ENCODE measurements at places on chromosomes 12 and 14. TPM values are rescaled to one million over a fixed set of nuclear protein-coding genes. Genes with fewer than 3 reads are reported as not detected.

DNA sequence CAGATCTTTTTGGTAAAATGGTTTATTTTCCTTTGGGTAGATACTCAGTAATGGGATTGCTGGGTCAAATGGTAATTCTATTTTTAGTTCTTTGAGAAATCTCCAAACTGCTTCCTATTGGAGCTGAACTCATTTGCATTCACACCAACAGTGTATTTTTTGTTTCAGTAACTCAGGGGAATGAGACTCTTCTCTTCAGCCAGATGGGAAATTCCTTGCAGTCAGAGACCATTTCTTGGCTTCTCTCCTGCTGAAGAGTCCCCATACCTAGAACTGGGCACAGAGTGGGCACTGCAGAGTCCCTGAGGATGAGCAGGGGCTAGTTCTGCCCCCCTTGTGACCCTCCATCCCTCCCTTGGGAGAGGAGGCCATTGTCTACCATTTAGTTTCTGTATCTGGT lies 10.8 kb downstream of the SDSL start:
- no peak for DNase-seq
- no peaks in the 10 kb centered on the region for H3K27me3 ChIP-seq
- no peaks in the 10 kb centered on the region for H3K36me3 ChIP-seq
- no peak overlapping the region for H3K27ac ChIP-seq
- H3K4me1 ChIP-seq = no peaks in the 10 kb centered on the region
- H3K4me3 ChIP-seq = no peak overlapping the region

GRCh38 chr12:12081836-12082497 lies 11.2 kb downstream of the BCL2L14 start:
- H3K36me3 ChIP-seq = no peaks in the 10 kb centered on the region
- DNase-seq = peak; percentile 61
- no peak overlapping the region for H3K4me3 ChIP-seq
- H3K27ac ChIP-seq = no peak overlapping the region
- no peaks in the 10 kb centered on the region for H3K27me3 ChIP-seq
- H3K4me1 ChIP-seq = no peaks in the 10 kb centered on the region

DNA sequence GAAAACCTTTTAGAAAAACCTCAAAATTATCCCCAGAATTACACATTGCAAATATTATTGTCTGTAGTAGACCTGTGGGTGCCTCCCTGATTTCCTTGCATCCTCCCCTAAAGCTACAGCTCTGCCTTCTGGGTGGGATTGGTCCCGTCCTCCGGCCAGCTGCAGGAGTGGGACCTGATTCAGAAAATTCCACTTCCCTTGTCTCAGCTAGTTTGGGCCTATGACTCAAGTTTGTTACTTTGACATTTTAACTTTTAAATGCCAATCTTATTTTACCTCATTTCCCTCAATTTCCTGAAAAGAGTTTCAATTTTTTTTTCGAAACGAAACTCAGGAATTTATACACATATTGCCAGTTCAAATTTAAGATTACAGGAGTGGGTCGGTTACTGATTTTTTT lies 13.2 kb upstream of the SLC41A2 start:
- no peaks in the 10 kb centered on the region for H3K27me3 ChIP-seq
- no peaks in the 10 kb centered on the region for H3K36me3 ChIP-seq
- H3K27ac ChIP-seq = no peak overlapping the region

DNA sequence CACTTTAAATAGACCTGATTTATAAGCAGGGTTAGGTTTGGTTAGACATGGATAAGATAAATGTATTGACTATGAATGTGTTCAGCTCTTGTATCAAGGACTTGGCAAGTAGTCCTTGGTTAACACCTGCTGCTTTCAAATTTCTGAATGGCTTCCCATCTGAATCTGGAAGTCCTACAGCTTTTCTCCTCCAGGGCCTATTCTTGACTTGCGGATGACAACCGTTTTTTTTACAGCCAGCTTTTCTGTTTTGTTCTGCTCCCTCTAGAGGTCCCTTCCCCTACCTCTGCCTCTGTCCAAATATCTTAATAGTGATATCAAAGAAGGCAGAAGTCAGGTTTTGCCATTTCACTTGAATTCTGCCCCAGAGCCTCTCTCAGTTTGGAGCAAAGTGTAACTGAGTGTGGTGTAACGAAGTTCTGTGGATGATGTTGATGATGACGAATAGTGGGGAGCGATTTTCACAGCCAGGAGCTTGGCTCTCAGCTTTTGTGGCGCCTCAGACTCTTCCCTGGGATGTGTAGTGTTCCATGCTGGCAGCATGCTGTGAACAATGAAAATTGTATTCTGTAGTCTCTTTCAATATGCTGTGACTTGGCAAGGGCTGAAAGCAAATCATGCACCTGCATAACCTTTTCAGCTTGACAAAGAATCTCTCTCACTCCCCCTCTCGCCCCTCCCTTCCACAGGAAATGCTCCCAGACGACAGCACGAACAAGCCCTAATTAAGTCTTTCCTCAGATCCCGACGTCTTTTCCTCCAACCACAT lies 5.0 kb upstream of the SLC4A8 start:
- H3K36me3 ChIP-seq = no peaks in the 10 kb centered on the region
- DNase-seq = no peak
- no peak overlapping the region for H3K27ac ChIP-seq
- H3K27me3 ChIP-seq = no peaks in the 10 kb centered on the region
- H3K4me3 ChIP-seq = no peak overlapping the region
- no peaks in the 10 kb centered on the region for H3K4me1 ChIP-seq

DNA sequence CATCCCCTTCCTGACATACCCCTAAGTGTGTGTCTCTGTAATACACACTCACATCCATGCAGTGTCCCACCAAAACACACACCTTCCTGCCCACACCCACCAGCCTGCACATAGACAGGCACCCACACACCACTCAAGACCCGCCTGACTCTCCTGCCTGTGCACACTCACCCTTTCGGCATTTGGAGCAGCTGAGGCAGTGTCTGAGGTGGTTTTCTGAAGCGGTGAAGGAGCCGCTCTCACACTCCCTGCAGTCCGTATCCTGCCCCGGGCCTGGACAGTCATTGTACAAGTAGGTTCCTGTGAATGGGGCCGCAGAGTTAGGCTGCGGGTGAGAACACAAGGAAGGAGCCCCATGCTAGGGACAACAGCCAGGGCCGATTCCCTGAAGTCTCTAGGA lies 8.3 kb downstream of the TNFRSF1A start:
- H3K36me3 ChIP-seq = peaks cover 43% of the 10 kb centered on the region
- H3K27me3 ChIP-seq = no peaks in the 10 kb centered on the region

GRCh38 chr14:92717571-92718042 lies 30.8 kb downstream of the LGMN start:
- no peak overlapping the region for H3K27ac ChIP-seq
- DNase-seq = no peak
- H3K4me1 ChIP-seq = no peaks in the 10 kb centered on the region
- H3K4me3 ChIP-seq = no peak overlapping the region
- no peaks in the 10 kb centered on the region for H3K36me3 ChIP-seq

DNA sequence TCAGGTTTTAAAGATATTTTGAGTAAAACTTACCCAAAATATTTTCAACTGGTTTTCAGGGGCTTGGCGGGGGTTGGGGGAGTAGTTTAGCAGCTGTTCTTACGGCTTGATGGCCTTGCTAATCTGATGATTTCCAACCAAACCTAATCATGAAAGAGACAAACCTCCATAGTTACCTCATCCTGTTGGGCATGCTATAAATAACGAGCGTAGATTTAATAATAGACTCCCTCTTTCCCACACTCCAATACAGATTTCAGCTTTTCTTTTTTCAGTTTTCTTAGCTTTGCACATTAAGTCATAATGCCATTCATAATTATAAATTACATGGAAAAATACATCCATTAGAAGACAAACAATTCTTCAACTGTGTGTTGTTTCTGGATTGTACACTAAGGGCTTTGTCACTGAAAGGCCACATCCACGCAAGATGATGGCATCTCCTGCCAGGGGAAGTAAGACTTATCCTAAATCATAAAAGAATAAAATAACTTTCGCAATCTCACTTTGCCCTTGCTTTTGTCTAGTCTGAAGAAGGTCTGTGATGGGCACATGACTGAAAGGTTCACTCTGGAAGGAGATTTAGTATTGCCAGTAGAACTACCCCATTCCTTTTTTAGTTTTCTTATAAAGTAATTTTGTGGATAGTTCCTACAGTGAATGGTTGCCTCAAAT lies 23.2 kb downstream of the ITPR2 start:
- peak overlapping the region; percentile 33 for H3K27ac ChIP-seq
- H3K27me3 ChIP-seq = no peaks in the 10 kb centered on the region
- no peaks in the 10 kb centered on the region for H3K4me1 ChIP-seq
- no peak overlapping the region for H3K4me3 ChIP-seq
- no peaks in the 10 kb centered on the region for H3K36me3 ChIP-seq
- no peak for DNase-seq

GRCh38 chr12:9163392-9163791 lies 44.8 kb downstream of the PZP start:
- no peak overlapping the region for H3K4me3 ChIP-seq
- no peaks in the 10 kb centered on the region for H3K4me1 ChIP-seq
- no peak for DNase-seq
- no peaks in the 10 kb centered on the region for H3K27me3 ChIP-seq
- no peaks in the 10 kb centered on the region for H3K36me3 ChIP-seq

GRCh38 chr14:100844082-100844408 lies 18.1 kb downstream of the MEG3 start:
- DNase-seq = no peak
- H3K27ac ChIP-seq = no peak overlapping the region
- H3K27me3 ChIP-seq = no peaks in the 10 kb centered on the region
- no peak overlapping the region for H3K4me3 ChIP-seq
- H3K4me1 ChIP-seq = peaks cover 3% of the 10 kb centered on the region

GRCh38 chr14:74495356-74495755 lies 1.8 kb downstream of the ISCA2 start:
- DNase-seq = peak; percentile 41
- H3K36me3 ChIP-seq = peaks cover 4% of the 10 kb centered on the region
- no peak overlapping the region for H3K27ac ChIP-seq
- H3K4me3 ChIP-seq = peak overlapping the region; percentile 99
- H3K27me3 ChIP-seq = no peaks in the 10 kb centered on the region
- H3K4me1 ChIP-seq = peaks cover 3% of the 10 kb centered on the region

GRCh38 chr14:75559451-75560222 lies 18.8 kb upstream of the FLVCR2 start:
- peak; percentile 81 for DNase-seq
- no peaks in the 10 kb centered on the region for H3K4me1 ChIP-seq
- peaks cover 5% of the 10 kb centered on the region for H3K27me3 ChIP-seq
- no peak overlapping the region for H3K4me3 ChIP-seq
- no peaks in the 10 kb centered on the region for H3K36me3 ChIP-seq

DNA sequence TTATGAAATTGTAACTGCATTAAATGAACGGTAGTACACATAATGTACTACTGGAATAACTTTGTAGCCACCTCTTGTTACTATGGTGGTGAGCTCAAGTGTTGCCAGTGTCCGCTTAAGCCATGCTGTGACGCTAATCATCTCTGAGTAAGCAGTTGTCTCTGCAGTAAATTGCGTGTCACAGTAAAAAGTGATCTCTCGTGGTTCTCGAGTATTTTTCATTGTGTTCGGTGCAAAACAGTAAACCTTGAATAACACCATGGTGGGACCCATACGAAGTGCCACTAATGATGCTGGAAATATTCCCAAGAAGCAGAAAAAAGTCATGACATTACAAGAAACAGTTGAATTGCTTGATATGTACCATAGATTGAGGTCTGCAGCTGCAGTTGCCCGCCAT lies 524.8 kb downstream of the SOX5 start:
- H3K4me1 ChIP-seq = no peaks in the 10 kb centered on the region
- H3K27me3 ChIP-seq = no peaks in the 10 kb centered on the region
- DNase-seq = no peak
- H3K36me3 ChIP-seq = no peaks in the 10 kb centered on the region
- H3K4me3 ChIP-seq = no peak overlapping the region
- H3K27ac ChIP-seq = no peak overlapping the region

GRCh38 chr12:52312086-52312485 lies 9.1 kb downstream of the KRT83 start:
- peaks cover 56% of the 10 kb centered on the region for H3K27me3 ChIP-seq
- H3K27ac ChIP-seq = no peak overlapping the region
- DNase-seq = no peak
- no peaks in the 10 kb centered on the region for H3K4me1 ChIP-seq
- H3K4me3 ChIP-seq = no peak overlapping the region
- no peaks in the 10 kb centered on the region for H3K36me3 ChIP-seq

DNA sequence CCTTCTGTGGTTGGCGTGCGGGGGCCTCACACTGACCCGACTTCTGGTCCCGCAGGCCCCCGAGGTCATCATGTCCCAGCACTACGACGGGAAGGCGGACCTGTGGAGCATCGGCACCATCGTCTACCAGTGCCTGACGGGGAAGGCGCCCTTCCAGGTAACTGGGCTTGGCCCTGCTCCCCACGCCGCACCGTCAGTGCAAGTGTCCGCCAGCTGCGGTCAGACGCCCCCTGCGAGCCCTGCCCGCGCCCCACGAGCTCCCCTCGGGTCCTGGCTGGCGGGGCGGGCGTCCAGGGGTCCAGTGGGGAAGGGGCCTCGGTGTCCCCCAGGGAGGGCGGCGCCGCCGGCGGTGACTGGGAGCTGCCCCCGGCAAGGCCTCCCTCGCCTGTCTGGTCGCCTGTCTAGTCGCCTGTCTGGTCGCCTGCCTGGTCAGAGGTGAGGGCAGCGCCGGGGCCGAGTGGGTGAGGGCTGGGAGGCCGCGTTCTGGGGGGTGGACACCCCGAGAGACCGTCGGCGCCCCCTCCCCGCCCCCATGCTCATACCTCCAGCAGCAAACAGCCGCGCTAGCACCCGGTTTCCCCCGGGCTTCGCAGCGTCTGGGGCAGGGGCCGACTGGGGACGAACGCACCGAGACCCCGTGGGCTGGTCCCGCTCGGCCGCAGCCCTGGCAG lies 14.8 kb downstream of the ULK1 start:
- no peaks in the 10 kb centered on the region for H3K27me3 ChIP-seq
- no peak overlapping the region for H3K4me3 ChIP-seq
- H3K27ac ChIP-seq = no peak overlapping the region
- peaks cover 8% of the 10 kb centered on the region for H3K36me3 ChIP-seq
- H3K4me1 ChIP-seq = peaks cover 6% of the 10 kb centered on the region

SIX6 gene
- total RNA-seq = not detected

ESPL1 gene
- 0.26 TPM for total RNA-seq

DNAH10 gene
- 0.33 TPM for total RNA-seq

ACSM4 gene
- not detected for total RNA-seq

HOXC4 gene
- total RNA-seq = 0.26 TPM

PCED1B gene
- total RNA-seq = 0.33 TPM

EFS gene
- 12.2 TPM for total RNA-seq

All from fibroblast of lung (primary cell).